Activated T-cell treated with anti-CD3 and anti-CD28 coated beads for 24 hours (primary cell): ENCODE measurements at places on chromosomes 12 and 14.

DNA sequence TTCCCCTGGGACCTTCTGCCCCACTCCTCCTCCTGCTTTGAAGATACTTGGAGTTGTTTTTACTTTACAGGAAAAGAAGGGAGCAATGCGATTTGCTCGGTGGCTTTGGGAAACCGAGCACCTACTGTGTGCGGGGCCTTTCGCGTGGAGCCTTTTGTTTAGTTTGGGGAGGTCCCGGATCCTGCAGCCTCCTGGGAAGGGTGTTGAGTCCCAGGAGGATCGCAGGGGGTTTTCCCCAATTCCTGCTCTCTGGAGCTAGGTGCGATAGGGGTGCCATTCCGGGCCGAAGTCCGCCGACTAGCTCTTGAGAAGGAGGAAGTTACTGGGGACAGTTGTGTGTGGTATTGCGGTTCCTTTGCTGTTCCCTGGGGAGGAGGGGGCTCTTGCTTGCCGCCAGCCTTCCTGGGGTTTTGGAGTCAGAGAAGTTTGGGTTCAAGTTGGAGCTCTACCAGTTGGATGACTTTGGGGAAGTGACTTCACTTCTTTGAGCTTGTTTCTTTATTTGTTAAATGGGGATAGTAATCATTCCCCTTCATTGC, 1.1 kb downstream of the BRI3BP start:
- no peak for DNase-seq

DNA sequence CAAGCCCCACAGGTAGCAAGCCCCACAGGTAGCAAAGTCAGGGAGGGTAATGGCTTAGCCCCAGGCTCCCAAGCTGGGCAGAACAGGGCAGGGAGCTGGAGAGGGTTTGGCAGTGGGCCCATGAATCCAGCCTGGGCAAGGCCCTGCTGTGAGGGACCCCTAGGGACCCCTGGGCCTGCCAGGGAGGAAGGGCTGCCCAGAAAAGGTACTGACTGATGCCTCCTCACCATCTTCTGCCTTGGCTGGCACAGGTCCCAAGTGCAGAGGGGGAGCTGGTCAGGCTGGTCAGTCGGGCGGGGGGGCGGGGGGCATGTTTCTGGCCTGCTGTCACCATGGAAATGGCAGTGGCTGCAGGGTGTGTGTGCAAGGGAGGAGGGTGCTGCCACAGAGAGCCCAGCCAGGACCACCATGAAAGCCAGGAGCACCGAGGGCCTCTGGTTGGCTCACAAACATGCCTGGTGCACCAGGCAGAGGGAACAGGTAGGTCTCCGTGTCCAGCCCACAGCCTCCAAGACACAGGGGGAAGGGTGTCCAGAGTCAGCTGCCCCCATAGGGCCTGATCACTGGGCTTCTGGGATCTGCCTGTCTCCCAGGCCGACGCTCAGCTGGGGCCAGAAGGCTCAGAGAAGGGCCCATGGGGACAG, 1.5 kb upstream of the CRIP2 start:
- DNase-seq = no peak

DNA sequence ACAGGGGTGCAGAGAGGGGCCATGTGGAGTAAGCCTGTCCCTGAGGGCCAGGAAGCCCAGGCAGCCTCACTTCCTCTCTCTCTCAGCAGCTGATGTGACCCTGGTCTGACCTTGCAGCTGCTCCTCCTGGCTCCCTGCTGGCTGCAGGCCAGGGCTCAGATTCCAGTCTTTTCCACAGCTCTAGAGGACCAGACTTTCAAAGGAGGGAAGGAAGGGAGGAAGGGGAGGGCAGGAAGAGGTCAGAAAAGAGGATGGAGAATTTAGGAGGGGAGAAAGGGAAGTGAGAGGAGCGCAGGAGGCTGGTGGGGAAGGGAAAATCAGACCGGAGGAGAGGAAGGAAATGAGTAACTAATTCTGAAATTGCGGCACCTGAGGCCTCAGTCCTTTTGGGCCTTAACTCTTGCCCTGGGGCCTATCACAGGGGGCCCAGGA, 40.9 kb upstream of the VASH1 start:
- DNase-seq = no peak

DNA sequence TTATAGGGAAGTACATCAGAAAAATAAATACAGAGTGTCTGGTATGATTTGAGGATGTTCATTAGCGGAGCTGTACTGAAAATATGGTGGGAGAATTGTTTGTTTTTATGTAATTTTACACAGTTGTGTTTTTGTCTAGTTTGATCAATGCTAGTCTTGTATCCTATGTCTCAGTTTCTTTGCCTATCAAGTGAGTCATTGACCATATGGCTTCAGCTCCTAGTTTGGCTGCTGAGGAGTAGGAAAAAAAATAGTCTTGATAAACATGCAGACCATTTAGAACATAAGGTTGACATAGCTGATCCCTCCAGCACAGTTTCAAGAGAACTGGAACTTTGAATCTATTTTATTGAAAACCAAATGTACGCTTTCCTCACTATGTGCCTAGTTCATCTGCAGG, 1292.1 kb upstream of the FLRT2 start:
- no peak for DNase-seq

GRCh38 chr12:23221066-23221465, 596.1 kb downstream of the ETNK1 start:
- DNase-seq = no peak

DNA sequence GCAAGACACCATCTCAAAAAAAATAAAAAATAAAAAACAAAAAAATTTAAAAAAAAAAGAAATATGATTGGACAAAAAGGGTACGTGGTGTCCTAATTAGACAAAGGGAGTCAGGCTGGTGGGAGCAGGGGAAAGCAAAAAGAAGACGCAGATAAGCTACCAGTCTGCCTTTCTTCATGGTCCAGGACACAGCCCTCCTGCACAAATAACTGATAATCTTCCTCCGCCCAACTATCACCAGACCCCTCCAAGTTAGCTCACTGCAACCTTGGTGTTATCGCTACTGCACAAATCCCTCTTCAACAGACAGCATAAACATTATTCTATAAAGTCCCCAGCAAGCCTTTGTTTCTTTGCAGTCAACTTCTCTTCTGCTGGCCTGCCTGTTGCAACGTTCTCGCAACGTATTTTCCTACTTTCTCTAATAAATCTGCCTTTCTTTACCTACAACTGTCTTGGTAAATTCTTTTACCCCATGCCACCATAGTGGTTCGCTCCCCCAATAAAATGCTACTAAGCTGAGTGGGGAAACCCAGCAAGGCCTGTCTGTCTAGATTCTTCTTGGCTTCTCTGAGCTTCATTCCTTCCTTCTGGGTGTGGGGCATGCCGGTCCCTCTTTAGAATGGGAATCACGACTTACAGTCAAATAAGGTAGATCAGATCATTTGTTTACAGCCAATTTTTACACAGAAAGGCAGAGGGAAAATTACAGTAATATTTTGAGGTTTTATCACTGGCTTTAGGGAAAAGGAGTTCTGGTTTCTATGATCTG, 14.6 kb upstream of the DNAL1 start:
- no peak for DNase-seq

DNA sequence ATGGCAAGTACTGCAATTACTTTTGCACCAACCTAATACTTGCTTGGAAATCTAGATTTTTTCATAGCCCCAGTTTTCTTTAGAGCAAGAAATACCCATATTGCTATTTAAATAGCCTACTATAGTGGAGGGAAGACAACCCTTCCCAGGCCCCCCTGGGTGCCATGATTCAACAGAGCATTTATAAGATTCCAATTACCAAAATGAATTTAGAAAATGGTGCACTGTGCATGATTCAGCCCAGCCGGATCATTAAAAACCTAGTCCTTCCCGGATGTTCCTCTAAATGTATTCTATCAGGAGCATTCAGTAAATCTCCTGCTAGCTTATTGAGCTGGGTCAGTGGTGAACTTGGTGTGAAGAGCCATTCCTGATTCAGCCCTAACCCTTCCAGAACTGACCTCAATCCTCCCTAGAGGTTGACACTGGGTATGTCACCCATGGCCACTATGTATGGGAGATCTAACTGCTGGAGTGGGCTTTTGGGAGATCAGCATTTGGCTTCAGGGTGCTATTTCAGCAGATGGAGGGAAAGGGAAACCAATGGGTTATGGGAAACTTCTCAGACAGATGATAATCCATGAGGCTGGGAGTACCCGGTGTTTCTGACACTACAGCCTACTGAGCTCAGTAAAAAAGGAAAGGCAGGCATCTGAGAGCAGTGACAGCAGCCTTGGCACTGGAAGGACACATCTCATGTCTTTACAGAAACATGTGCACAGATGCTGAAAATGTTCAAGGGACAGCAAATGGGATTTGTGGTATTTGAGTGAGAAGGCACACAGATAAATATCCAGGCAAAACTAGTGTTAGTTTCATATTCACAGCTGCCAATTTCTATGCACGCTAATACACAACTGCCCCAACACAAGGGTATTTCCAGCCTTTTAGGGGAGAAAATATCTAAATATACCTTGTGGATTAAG, 258.9 kb downstream of the DPF3 start:
- no peak for DNase-seq

DNA sequence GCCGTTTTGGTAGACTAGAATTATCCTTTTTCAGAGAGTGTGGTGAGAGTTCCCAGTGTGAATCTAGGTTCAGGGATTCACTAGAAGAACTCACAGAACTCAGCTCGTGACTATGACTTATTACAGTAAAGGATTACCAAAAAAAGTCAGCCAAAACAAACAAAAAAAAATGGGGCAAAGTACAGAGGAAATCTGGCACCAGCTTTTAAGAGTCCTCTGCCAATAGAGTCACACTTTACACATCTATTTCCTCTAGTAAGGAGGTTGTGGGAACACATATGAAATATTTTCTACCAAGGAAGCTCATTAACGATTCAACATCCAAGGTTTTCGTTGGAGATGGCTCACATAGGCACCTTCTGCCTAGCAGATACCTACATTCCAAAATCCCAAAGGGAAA, 28.2 kb downstream of the TSPAN19 start:
- DNase-seq = no peak

- peak; percentile 52 for DNase-seq
These were observed 18.0 kb downstream of the MFAP5 start for GRCh38 chr12:8644345-8645248.

- no peak for DNase-seq
These were observed 110.1 kb upstream of the BCL2L14 start for GRCh38 chr12:11960646-11961045.

- no peak for DNase-seq
These were observed 452.7 kb downstream of the BCL11B start for GRCh38 chr14:98819132-98819866.

DNA sequence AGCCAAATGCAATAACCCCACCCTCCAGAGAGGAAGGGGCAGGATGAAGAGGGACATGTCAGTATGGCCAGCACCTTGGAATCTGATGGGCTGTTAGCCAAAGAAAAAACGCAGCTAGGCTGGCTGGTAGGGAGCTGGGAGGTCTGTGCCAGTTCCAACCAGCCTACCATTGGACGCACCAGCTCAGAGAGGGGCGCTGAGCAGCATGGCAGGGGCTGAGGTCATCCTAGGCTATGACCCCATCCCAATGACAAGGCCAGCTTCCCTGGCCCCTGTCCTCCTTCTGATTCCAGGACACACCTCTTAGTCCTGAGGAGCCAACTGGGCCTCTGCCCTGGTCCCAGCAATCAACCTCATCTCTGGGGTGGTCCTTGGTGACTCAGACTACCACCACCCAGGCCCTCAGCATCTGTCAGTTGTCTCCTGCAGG, 12.2 kb downstream of the ACTN1 start:
- DNase-seq = no peak

DNA sequence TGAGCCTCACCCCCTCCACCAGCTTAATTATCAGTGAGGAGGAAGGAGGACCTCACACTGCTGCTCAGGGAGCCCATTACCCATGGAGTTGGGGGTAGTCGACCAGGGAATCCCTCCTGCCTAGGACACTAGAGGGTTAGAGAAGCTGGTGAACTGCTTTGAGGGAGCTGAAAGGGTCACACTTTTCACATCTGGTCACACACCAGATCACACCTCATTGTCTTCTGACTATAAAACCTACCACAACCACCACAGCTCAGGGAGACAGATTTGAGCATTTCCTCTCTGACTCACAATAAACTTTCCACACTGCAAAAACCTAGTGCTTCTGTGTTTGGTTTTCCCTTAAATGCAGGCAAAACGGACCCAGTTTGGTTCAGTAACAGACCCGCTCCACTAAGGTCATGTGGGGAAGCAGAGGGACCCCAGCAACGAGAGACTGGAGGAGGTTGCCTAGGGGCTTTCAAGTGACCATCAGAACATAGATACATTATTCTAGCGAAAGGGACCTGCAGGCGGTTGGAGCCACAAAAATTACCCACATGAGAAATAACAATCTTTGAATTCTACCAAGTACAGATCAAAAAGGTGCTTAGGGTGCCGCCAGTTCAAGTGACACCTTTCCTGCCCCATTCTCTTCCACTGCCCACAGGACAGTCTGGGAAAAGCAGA, 151.4 kb upstream of the AVPR1A start:
- DNase-seq = no peak

- DNase-seq = peak; percentile 13
These were observed 126.7 kb upstream of the CCDC196 start for GRCh38 chr14:66359500-66359899.

GRCh38 chr14:93528884-93529558, 98.3 kb downstream of the UNC79 start:
- no peak for DNase-seq

- no peak for DNase-seq
These were observed at the start of gene SOX5 for GRCh38 chr12:23949348-23950209. SOX5 (minus strand) TSS chr12:23949670; CDS start chr12:23949601, 69 bp downstream.

- no peak for DNase-seq
These were observed 88.4 kb downstream of the LIN7A start for GRCh38 chr12:80849337-80849736.

DNA sequence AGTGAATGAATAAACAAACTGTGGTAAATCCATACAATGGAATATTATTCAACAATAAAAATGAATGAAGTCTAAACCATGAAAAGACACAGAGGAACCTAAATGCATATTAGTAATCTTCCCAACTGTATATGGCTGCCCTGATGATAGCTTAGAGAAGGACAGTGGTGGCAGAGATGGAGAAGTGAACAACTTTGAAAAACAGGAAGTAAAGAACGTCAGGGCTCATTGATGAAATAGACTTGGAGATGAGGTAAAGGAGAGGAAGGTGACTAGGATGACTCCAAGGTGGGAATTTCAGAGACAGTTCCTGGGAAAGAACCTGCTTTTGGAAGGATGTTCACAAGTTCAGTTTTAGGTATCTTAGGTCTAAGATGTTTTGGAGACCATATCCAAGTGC, 36.3 kb upstream of the NT5DC3 start:
- no peak for DNase-seq

GRCh38 chr12:57360468-57360867, 70.4 kb downstream of the R3HDM2 start:
- no peak for DNase-seq

GRCh38 chr14:94213741-94214140, 39.6 kb downstream of the PPP4R4 start:
- DNase-seq = no peak

DNA sequence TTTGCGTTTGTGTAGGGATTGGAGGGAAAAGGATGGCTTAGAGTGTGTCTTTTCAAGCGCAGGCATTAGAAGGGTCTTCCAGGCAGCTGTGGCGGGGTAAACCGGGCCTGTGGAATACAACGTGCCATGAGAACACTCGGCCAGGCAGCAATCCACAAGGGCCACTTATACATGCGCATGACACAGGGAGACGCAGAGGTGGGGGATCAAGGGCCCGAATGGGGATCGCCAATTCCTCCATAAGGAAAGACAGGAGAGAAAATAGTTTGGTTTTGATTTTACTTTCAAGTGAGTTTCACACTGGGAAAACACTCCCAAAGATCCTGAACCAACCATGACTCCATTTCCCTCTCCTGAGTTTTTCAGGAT, 71.6 kb downstream of the SPRING1 start:
- DNase-seq = no peak
